Coronary artery (tissue), 2 donors: ENCODE measurements at places on chromosomes 4 and X.

DNA sequence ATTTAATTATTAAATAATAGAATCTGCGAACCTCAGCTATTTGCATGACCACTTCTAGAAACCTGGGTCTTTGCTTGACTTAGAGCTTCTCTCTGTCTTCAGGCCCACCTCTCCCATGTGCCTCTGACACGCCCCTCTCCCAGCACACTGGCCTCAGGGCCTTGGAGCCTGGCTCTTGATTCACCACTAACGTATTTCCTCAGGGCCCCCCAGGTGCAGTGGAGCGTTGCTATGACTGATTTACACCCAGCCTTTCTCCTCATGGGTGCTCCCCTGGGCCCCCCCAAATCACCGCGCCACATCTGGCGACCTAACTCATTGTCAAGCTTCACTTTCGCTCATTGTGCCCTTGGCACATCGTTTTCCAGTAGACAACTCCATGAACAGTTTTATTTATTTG is 37.9 kb upstream of the TENM3 start:
- DNase-seq = no peak

DNA sequence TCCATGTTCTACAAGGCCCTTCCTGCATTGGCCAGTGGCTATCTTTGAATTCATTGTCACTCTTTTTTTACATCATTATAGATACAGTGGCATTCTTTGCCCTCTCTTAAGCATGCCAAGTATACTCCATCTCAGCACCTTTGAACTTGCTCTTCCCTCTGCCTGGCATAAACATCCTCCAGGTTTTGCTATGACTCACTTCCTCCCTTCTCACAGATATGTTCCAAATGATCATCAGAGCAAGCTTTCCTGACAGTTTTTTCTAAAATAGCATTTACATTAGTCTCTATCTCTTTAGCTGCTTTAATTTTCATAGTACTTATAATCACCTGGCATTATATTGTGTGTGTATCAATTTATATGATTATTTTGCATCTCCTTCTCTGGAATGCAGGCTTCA is 553.3 kb upstream of the MAGEB2 start:
- DNase-seq = no peak

DNA sequence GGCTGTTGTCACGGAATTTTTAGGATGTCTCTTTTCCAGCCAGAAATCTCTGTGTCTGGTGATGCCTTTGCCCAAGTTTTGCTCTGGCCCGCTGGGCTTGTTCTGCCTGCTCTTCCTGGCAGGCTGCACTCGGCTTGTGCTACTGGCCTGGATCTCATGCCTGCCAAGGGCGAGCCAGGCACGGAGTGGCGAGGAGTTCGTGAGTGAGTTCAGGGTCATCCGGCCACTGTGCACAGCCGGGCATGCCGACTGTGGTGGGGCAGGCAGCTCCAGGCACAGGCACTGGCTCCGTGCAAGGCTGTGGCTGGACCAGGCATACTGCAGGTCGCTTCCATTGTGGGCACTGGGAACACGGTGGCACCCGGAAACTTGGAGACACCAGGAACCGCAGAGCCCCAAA is 129.1 kb downstream of the ARHGAP10 start:
- peak; percentile 82 for DNase-seq

- DNase-seq = no peak
These were observed 332.4 kb downstream of the SLC7A11 start for GRCh38 chr4:137909529-137910309.

DNA sequence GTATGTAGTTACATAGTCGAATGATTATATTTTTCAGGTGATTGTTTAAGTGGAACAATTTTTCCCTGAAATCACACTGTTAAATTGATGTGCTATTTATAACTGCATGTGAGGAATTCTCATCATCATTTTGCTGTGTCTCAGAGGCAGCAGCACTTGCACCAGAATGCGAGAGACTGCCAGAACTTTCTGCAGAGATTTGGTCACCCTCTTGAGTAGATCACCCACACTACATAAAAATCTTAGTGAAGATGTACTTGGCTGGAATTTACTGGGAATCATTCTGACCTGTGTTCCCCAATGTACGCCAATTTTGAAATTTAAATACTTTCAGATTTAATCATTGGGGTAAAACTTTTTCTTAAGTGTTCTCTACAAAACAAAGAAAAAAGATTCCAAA is 5.4 kb downstream of the UGT2B4 start:
- DNase-seq = no peak
